ENCODE measurements at places on chromosomes 12 and 14. TPM values are rescaled to one million over a fixed set of nuclear protein-coding genes. Genes with fewer than 3 reads are reported as not detected.

The RIPK3 gene
- 17.9 TPM for total RNA-seq

The CBLN3 gene
- 1.3 TPM for total RNA-seq

- no peak for DNase-seq
- peak overlapping the region; percentile 48 for H3K27ac ChIP-seq
- peaks cover under 1% of the 10 kb centered on the region for H3K36me3 ChIP-seq
Observed at GRCh38 chr12:108678104-108678730, 44.5 kb upstream of the SELPLG start.

- no peaks in the 10 kb centered on the region for H3K4me1 ChIP-seq
- H3K27me3 ChIP-seq, result no peaks in the 10 kb centered on the region
- H3K27ac ChIP-seq, result no peak overlapping the region
- H3K36me3 ChIP-seq, result no peaks in the 10 kb centered on the region
Observed at GRCh38 chr12:62113366-62114011, 146.7 kb upstream of the USP15 start.

GRCh38 chr12:23556661-23557060, 392.8 kb downstream of the SOX5 start:
- no peak overlapping the region for H3K4me3 ChIP-seq
- peaks cover 10% of the 10 kb centered on the region for H3K4me1 ChIP-seq
- no peak overlapping the region for H3K27ac ChIP-seq
- no peak for DNase-seq
- H3K36me3 ChIP-seq, result no peaks in the 10 kb centered on the region

DNA sequence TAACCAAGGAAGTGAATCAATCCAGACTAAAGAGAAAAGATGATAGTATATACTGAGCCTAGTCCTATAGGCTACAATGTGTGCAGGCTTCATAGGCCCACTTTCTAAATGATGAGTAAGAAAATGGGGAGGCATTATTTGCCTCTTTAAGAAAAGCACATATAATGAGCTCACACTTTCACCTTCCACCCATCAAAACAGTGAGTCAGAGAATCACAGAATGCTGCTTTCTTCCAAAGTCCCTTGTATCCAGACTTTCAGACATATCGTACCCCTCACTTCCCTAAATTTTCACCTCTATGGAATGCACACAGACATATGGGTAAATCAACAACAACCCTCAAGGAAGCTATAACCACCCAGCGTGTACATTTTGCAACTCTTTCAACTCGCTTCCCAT, 286.4 kb upstream of the PRKD1 start:
- H3K36me3 ChIP-seq, result no peaks in the 10 kb centered on the region
- H3K4me1 ChIP-seq, result no peaks in the 10 kb centered on the region
- H3K27me3 ChIP-seq, result no peaks in the 10 kb centered on the region
- H3K4me3 ChIP-seq, result peak overlapping the region; percentile 49
- DNase-seq, result no peak

DNA sequence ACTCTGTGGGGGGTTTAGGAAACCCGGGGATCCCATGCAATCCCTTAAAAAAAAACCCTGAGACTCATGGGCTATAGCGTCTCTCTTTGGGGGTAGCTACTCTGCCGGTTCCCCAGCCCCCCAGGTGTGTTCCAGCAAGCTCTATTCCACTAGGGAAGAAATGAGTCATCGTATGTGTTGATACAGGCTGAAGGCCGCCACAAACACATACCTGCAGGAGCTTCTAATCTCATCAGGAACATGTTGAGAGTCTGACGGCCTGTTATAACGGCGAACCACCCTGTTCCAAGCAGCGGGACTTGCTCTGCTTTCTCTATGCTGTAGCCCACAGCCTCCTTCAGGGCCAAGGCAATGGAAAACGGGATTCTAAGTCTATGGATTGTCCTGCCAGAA, 977 bp upstream of the KRT5 start:
- H3K4me3 ChIP-seq, result no peak overlapping the region
- H3K36me3 ChIP-seq, result no peaks in the 10 kb centered on the region
- no peaks in the 10 kb centered on the region for H3K4me1 ChIP-seq
- no peak for DNase-seq
